ENCODE measurements at places on chromosomes 1 and 21.

- no peak for DNase-seq
Observed at GRCh38 chr1:7010534-7011200, 225.4 kb downstream of the CAMTA1 start.

DNA sequence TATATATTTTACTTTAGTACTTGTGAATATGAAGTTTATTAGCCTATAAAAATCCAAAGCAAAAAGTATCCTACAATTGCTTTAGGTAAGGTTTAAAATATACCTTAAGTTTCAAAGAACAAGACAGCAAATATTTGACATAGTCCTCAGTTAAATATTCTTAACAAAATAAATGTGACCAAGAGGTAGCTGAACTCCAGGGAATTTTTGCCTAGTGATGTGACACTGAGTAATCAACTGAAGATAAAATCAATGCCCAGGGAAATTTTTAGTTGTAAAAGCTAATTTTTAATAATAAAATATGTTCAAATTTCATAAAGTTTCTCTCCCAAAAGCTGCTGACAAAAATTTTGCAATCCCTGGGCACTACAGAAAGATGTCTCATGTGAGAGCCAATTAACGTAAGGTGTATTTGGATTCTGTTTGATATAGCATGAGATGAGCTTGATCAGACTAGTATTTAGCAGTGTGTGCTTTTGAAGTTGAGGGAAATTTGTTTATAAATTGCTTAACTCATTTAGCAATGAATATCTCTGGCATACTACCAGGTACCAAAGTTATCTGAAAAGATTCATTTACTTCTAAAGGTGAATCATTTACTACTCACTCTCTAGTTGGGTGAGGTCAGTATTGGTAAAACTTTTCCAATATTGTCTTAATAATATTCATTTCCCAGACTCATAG lies 80.2 kb upstream of the PALMD start:
- no peak for DNase-seq

DNA sequence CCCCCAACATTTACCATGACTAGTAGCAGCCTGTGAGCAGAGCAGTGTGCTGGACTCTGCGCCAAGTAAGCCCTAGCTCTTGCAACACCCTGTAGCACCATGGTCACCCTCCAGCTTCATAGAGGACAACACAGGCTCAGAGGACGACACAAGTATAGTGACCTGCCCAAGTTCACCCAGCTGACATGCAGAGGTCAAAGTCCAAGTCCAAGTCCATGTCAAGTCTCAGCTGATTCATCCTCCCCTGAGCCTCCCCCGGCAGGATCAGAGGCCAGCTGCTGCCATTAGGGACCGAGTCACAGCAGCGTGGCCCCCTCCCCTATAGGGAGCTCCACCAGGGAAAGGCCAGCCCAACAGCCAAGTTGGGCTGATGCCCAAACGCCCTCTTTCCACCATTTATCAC lies 15.9 kb downstream of the SDC3 start:
- DNase-seq = no peak

GRCh38 chr21:28768753-28769152 lies 223.9 kb downstream of the LTN1 start:
- no peak for DNase-seq

- DNase-seq = no peak
Observed at GRCh38 chr1:221644145-221644448, 97.8 kb downstream of the DUSP10 start.

- no peak for DNase-seq
Observed at GRCh38 chr1:163188947-163189346, 13.8 kb downstream of the RGS5 start.

Data from smooth muscle cell of the brain vasculature (primary cell).